Stimulated activated CD4-positive, alpha-beta T cell treated with anti-CD3 and anti-CD28 coated beads, Interleukin-12 subunit alpha, Interleukin-12 subunit beta, amount 100 ng/mL, for 48 hours (primary cell): ENCODE measurements at places on chromosomes 2 and 18.

GRCh38 chr2:69985216-69985615 is 23.8 kb upstream of the ASPRV1 start:
- DNase-seq: no peak

- no peak for DNase-seq
These were observed 25.4 kb downstream of the USP14 start for GRCh38 chr18:183769-184168.

DNA sequence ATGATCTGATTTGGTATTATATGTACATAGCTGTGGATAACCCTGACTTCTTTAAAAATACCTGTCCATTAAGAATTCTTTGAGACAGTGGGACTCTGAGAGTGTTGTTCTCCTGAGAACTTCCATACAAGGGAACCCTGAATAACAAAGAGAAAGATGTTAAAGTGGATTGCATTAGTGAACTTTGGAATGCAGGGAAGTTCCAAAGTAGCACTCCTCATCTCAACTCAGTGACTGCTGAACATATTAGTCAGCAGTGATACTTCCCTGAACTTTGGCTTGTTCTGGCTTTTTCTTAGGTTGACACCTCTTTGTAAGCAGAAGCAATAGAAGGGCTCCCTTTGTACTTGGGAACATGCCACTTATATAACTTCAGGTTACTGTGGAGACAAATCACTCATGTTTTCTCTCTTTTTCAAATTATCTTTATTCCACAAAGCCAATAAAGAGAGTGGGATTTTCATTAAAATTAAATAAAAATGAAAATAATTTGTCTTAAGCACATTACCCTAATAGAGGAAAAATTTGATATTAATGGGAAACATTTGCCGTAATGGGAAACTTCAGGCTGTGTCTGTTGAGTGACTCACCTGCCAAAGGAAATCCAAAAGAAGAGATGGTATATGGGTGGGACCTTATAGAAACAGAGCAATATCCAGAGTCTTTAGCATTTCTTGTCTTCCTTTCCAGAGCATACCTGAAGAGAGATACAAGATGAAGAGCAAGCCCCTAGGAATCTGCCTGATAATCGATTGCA is 33.3 kb downstream of the CFLAR start:
- no peak for DNase-seq

GRCh38 chr18:60162388-60162787 is 210.2 kb downstream of the MC4R start:
- no peak for DNase-seq

GRCh38 chr2:207038299-207038698 is 99.0 kb downstream of the CPO start:
- DNase-seq: no peak

DNA sequence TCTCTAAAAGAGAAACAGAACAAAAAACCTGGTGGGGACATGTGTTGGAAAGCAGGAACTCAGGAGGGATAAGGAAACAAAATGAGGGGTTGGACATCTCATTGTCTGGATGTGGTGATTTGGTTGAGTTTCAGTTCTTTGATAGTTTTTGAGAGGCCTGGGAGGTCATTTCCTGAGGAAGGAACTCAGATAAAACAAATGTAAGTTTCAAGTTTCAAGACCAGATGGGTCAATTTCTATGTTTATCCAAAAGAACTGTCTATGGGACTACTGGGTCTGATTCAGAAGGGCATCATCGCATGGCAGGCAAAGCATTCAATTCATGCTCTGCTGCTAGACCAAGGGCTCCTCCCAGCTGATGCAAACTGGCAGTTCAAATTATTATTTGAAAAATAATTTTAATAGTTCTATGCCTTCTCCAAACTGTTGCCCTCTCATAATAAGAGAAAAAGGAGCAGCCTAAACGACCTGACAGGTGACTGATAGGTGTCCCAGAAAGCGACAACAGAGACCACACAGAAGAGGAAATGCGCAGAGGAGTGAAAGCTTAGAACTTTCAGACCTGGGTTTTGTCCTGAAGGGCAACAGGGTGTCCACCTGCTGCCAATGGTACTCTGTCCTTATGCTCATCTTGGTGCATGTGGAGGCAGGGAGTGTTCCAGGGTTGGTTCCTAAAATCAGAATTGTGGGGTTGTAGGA is 39.3 kb upstream of the SH3RF3 start:
- no peak for DNase-seq

- no peak for DNase-seq
These were observed 15.3 kb downstream of the CROCC2 start for GRCh38 chr2:240921311-240921994.

DNA sequence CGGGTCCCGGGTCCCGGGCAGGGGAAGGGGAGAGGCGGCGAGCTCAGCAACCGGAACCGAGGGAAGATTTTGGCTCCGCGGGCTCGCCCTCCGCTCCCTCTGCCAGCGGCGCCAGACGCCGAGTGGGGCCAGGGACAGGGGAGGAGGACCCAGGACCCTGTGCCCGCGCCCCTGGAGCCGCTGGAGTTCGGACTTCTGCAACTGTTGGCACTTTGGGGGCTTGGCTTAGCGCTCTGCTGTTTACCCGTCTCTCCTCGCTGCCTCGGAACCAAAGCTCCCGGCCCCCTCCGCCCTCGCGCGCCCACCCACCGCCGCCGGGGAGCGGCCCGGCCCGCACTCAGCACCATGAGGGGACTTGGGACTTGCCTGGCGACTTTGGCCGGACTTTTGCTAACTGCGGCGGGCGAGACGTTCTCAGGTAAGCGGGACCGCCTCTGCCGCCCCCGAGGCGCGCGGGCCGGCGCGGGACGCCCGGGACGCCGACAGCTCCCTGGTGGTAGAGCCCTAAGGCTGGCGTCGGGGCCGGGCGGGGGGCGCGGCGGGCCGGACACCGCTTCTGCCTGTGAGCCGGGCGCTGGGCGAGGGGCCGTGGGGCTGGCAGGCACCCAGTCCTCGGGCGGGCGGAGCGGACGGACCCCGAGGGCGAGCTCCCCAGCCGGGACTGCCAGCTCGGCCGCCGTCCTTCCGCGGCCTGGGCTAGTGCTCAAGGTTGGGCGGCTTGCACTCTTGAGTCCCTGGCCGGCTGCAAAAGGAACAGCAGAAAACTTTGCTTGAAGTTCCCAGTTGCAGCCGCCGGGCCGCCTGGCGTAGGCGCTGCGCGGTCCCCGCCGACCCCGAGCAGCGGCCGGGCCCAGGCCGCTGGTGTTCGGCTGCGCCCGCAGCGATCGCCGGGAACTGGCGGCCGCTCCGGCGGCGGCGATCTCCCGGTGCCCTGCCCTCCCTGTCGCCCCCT is 634 bp downstream of the PTPRM start:
- DNase-seq: no peak

DNA sequence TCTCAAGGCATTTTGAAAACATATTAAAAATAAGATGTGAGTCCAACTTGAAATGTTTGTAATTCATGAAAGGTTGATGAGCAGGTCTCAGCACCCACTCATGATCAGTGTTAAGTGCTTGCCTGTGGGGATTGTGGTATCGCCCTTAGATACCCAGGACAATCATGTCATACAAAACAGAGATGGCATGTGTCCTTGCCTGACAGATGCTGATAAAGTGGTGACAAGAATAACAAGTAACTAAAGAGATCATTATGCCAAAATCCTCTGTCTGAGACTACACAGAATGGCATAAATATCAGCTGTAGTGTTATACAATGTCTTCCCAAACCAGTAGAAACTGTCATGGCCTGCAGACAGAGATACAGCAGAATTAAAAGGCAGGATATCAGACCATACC is 930.3 kb downstream of the SUCLG1 start:
- no peak for DNase-seq

DNA sequence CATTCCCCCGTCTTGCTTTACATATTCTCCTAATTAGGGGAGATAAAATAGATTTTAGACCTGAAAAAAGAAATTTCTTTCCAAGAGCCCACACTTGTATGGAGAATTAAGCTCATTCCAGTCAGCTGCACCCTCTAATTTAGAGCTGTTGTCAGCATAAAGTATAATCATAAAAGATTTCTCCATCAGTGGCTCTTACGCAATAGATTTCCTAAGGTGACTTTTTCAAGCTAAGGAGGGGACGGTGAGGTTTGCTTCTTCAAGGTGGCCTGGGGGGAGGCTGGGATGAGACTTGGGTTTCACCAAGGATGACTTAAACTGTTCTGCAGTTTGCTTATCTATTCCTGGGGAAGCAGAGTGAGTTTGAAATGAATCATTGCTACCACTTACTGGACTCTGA is 426.2 kb downstream of the NBAS start:
- DNase-seq: no peak

GRCh38 chr2:192534072-192534471 is 339.3 kb upstream of the TMEFF2 start:
- no peak for DNase-seq

GRCh38 chr2:235191978-235192377 is 240.2 kb downstream of the SH3BP4 start:
- no peak for DNase-seq

GRCh38 chr2:103276869-103277268 is 515.0 kb downstream of the TMEM182 start:
- no peak for DNase-seq

DNA sequence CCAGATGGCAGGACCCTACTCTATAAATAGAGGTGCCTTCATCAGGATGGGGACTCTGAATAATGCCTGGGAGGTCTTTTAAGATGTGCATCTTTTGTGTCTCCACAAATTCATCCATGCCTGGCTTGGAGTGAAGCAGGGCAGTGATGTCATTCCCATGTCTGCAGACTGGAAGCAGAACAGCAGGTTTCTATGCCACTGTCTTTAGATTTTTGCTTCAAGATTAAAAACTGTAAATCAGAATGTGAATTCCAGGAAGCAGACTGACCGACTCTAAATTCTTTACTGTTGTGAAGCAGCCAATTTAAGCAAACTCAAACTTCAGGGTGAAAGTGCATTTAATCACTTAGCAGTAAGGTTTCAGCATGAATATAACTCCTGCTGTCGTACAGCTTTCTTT is 159.3 kb downstream of the SCG2 start:
- no peak for DNase-seq

GRCh38 chr2:148906124-148906523 is 31.1 kb downstream of the KIF5C start:
- no peak for DNase-seq

DNA sequence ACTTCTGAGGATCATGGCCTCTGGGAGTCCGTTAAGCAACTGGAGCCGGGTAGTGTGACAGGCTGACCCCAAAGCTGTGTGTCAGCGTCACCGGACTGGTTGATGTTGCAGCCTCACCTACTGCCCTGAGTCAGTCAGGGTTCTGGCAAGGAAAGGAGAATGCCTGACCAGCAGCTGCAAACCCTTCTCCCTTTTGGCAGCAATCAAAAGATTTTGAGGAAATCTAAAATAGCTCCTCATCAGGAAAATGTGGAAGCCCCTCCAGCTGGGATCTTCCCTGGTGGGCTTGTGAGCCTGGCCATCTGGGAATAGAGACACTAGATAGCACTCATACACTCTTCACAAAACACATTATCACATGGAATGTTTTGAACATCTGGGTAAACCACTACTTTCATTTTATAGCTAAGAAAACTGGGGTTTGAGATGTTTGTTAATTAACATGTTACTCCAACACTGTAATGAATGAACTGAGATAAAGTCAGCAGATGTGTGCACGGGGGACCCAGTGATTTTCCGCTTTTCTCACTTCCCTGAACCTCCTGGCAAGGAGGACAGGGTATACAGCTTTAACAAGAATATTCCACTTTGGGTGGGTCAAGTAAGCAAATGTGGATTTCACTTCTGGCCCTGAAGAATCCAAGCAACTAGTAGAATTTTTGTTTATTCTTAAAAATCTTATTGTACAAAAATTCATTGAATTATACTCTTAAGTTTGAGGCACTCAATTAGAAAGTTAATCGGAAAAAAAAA is 24.7 kb downstream of the CLUL1 start:
- DNase-seq: no peak

GRCh38 chr2:2582998-2583545 is 252.0 kb upstream of the MYT1L start:
- no peak for DNase-seq

- no peak for DNase-seq
These were observed 193.3 kb upstream of the RBBP8 start for GRCh38 chr18:22739789-22740188.

DNA sequence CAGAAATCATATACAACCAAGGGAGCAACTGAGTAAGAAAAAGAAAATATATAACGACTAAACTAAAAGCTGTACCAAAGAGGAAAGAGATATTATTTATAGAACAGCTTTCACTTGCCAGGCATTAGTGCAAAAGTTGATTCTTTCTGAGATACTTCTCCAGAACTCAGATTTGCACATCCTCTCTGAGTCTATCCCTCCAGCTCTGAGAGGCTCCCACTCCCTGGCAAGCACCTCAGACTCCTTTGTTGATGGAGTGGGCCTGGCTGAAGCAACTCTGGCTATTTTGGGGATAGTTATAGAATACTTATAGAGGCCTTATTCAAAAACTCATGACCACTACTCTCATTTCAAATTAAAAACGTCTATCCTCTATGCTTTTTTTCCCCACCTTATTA is 501.6 kb upstream of the TNP1 start:
- no peak for DNase-seq

GRCh38 chr2:96354492-96354891 is 18.9 kb downstream of the NCAPH start:
- no peak for DNase-seq

GRCh38 chr2:127165539-127165935 is 54.6 kb downstream of the CYP27C1 start:
- DNase-seq: no peak

- DNase-seq: no peak
These were observed 30.6 kb upstream of the FAM237A start for GRCh38 chr2:206611736-206612135.

GRCh38 chr2:72139471-72139873 is 8.2 kb downstream of the CYP26B1 start:
- no peak for DNase-seq

DNA sequence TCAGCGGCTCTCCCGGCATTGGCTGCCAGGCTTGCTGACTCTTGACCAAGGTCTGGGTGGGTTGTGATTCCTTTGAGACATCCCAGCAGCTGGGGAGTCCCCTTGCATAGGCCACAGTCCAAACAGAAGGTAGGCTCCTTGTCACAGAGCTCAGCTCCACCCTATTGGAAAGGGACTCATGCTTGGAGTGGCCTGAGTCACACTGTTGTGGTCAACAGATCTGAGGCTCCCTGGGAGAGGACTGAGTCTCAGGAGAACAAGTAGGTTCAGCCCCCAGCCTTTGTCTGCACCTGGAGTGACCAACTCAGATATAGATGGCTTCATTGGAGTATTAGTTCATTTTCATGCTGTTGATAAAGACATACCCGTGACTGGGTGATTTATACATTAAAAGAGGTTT is 32.1 kb upstream of the SH3BP4 start:
- no peak for DNase-seq

GRCh38 chr2:238240757-238241711 is 1.2 kb upstream of the HES6 start:
- no peak for DNase-seq

GRCh38 chr2:240638512-240639160 is 13.4 kb downstream of the GPR35 start:
- DNase-seq: no peak

GRCh38 chr2:16553226-16553625 is 112.4 kb downstream of the CYRIA start:
- peak; percentile 0 for DNase-seq

- DNase-seq: no peak
These were observed 1.3 kb upstream of the ODC1 start for GRCh38 chr2:10449486-10449831.
